ENCODE measurements at places on chromosomes 5 and 9.

- DNase-seq = no peak
Observed at GRCh38 chr9:133341369-133342068, 5.5 kb upstream of the SURF6 start.

DNA sequence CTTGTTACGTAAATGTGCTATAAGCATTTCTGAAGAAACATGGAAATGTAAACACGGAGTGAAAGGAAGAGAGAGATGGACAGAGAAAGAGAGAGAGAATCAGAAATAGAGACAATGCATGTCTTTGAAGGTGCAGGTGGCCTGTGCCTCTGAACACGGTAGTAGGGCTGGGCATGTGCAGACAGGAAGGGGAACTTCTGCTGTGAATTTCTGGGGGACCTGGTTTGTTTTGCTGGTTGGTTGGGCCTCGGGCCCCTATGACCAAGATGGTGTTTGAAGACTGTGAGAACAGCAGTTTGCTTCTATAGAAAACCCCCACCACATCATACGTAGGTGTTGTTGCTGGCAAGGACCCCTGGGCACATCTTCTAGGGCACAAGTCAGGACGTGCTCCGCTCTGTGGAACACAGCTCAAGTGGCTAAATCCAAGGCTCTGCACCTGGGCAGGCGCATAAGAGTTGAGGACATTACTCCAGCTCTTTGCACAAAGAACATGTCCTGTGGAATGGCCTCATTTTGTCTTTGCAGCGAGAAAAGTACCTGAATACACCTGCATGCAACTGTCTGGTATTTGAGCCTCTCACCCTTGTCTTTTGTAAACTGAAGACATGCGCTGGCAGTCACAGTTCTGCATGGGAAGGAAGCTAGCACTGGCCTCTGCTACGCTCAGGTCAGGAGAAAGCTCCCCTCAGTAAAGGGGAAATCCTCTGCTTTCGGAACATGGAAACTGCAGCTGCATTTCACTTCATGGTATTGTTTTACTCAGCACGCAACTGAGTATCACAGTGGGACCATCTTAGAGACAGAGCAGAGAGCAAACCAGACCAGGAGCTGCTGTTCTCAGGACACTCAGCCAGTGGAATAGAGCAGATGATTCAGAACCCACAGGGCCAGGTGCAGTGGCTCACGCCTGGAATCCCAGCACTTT is 2.7 kb downstream of the OR2V2 start:
- DNase-seq = no peak

- no peak for DNase-seq
Observed at GRCh38 chr5:56987171-56987570, 35.2 kb upstream of the MIER3 start.

DNA sequence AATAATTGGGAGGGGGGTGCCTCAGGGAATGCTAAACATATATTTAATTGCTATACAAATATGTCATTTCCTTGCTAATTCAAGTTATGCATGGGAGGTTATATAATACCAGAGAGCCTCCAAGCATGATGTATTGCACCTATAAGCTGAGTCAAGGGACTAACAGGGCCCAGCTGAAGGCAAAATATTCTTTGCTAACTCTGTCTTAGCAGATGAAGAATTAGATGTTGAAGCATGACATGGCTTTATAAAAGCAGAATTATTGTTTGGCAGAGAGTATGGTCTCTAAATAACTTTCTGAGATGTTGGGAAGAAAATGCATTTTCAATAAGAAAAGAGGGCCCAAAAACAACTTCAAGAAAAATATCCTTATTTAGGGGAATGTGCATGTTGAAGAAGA is 60.4 kb downstream of the SGCD start:
- no peak for DNase-seq

DNA sequence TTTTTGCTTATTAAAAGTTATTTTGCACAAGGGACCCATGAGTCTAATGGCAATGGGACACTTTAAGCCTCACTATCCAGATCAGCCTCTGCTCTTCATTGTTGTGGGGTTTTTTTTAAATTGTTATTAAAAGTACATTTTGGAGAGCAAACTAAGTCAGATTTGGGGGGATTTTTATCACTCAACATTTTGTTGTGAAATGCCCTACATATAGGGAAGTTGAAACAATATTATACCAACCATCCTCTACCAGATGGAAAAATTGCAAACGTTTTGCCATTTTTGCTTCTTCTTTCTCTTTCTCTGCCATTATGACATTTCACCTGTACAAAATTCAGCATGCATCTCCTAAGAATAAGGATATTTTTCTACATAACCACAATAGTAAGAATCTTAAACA is 75.3 kb downstream of the SLC1A3 start:
- no peak for DNase-seq

GRCh38 chr5:127386557-127386956 is 96.0 kb downstream of the MEGF10 start:
- peak; percentile 23 for DNase-seq

DNA sequence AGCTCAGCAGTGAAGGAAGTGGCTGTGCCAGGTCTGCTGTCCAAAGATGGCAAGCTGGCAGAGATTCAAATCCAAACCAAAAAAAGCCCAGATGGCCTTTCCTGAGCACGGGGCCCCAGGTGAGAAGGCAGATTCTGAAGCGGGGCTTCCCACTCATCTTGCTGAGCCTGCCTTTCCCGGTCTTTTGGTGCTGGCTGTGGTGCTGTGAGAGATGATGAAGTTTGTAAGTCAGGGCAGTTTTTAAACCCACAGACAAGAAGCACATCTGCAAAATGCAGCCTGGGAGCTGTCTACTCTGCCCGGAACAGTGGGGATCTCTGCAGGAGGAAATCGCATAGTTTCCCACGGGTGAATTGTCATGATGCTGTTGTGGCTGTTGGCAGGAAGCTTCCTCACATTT is 85.0 kb upstream of the IRX4 start:
- no peak for DNase-seq

- DNase-seq = no peak
Observed at GRCh38 chr9:36985061-36985768, 48.9 kb downstream of the PAX5 start.

DNA sequence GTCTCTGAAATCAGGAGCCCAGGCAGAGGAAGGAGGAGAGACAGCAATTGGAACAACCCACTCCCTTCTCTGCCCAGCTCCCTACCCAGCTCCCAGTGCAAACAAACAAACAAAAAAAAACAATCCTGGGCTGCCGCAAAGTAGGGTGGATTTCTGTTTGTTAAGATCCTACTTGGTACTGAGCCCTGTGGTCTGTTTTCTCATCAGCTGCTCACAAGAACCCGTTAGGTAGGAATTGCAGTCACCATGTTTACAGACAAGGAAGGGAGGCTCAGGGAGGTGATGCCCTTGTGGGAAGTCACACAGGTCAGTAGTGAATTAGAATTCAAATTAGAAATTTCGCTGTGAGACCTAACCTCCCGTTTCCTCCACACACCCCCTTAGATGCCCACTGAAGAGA is 128.8 kb upstream of the RAD23B start:
- no peak for DNase-seq

- no peak for DNase-seq
Observed at GRCh38 chr9:112149211-112149610, 25.9 kb downstream of the SUSD1 start.

DNA sequence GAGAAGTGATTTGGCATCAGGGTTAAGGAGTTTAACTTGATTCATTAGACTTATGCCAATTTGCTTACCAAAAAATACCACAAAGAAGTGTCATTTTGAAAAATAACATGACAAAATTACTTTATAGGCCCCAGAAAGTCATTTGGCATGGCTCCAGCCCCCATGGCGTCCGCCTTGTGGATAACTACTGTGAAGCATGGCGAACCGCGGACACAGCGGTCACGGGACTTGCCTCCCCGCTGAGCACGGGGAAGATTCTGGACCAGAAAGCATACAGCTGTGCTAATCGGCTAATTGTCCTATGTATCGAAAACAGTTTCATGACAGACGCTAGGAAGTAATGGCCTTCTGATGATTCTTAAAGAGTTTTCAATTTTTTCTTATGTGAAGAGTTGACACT is 35.4 kb upstream of the TGFBR1 start:
- DNase-seq = no peak
